Kidney glomerular epithelial cell (primary cell): ENCODE measurements at places on chromosomes 1 and 21.

GRCh38 chr1:232134365-232134764, 495.6 kb downstream of the SIPA1L2 start:
- no peak for DNase-seq

GRCh38 chr1:67973051-67973450, 77.4 kb downstream of the DIRAS3 start:
- no peak for DNase-seq

DNA sequence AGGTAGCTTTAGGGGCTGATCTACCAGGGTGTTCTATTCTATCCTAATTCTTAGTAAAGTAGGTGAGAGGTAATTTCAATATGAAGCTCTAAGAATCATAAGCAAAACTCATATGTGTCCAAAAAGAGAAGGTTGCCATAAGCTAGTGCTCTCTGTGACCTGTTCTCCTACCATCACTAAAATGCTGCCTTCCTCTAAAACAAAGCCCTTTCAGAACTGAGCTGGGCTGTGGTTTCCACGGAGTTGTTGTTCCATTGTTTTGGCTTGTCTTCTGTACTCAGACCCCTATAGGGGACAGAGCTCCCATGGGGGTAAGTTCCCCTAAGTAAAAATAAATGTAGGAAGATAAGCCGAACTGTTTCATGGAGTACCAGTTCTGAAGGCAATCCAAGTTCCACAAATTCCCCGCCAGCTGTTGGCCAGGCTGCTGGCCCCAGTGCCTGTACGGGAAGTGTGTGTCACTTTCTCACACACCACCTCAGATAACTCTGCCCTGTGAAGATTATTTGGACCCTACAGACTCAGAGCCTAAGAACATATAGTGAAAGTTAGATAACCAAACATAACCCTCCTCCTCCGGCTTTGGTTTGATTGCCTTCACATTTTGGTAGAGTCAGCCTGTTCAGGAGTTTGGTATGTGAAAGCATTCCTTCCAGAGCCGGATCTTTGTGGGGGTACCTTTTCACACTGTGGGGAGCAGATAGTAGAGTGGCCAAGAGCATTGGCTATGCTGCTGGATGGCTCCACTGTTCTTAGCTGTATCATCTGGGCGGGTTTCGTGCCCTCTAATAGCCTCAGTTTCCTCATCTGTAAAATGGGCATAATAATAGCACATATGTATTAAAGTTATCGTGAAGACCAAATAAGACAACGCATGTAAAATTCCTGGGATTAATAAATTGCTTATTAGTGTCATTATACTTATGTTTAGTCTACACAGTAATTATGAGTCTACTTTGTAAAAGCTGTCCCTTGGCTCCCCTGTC, 10.8 kb downstream of the DPT start:
- DNase-seq: no peak

- no peak for DNase-seq
These were observed 18.6 kb downstream of the SPOCD1 start for GRCh38 chr1:31797216-31797615.

GRCh38 chr1:77553568-77554291, 128.7 kb downstream of the ZZZ3 start:
- DNase-seq: no peak

DNA sequence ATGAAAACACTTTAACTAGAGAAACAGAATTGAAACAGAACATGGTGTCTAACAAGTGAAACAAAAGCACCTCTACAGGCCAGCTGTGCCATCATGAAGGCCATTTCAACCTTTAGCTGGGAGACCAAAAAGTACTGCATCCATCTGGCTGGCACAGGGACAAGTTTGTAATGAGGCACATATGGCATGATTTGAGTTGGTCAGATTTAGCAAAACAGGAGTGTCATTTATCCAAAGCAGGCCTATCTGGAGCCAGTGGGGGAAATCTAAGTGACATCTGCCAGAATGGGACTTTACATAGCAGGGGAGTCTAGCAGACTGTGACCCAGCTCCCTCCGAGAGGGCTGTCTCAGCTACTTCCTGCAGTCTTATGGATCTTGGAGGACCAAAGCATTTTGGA, 51.9 kb downstream of the DNTTIP2 start:
- no peak for DNase-seq
